ENCODE measurements at places on chromosomes 16 and 17.

- DNase-seq, result no peak
Measured at GRCh38 chr17:78910497-78911284, 7.7 kb upstream of the CEP295NL start.

- DNase-seq, result no peak
Measured at GRCh38 chr16:1787322-1788094, 4.7 kb downstream of the NUBP2 start.

- no peak for DNase-seq
Measured at GRCh38 chr16:660459-661183, 7.3 kb upstream of the RHOT2 start.

GRCh38 chr17:36089888-36090836, at the start of gene CCL3:
Gene CCL3, minus strand, starts transcription at chr17:36090143. Its CDS starts 85 bp downstream, at chr17:36090058.
- DNase-seq, result no peak

DNA sequence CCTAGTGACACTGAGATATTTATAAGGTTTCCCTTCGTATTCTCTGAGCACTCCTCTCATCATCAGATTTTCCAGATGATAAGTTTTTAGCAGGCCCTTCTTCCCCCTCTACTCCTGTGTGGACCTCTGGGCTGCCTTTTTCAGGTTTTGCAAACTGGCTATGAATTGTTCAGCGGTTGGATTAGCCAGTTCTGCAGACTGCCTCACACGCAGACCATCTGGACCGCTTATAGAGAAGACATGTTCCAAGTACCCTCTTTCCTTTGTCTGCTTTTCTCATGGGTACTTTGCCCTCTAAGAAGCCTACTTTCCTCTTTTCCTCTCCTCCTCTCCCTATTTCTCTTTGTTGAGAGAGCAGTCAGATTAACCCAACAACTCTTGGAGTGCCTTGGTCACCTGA, 111.6 kb downstream of the GRIN2A start:
- DNase-seq, result no peak

DNA sequence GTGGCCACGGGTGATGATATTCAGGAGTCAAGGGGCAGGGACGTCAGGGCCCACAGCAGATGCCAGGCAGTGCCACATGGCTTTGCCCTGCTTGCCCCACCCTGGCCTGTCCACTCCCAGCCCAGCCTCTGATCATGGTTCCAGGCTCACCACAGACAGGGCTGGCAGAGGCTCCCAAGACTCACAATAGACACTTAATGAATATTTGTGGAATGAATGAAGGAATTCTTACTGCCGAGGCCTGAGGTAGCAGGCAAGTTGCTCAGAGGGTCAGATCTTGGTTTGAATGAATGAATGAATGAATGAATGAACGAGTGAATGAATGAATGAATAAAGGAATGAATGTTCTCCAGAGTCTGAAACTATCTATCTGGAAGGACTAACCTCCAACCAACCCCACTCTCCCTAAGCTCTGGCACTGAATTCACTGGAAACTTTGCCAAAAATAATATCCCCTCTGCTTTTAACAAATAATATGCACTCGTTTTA, 60.9 kb downstream of the RAI1 start:
- DNase-seq, result no peak

GRCh38 chr17:39648616-39649366, 11.8 kb downstream of the STARD3 start:
- DNase-seq, result no peak

DNA sequence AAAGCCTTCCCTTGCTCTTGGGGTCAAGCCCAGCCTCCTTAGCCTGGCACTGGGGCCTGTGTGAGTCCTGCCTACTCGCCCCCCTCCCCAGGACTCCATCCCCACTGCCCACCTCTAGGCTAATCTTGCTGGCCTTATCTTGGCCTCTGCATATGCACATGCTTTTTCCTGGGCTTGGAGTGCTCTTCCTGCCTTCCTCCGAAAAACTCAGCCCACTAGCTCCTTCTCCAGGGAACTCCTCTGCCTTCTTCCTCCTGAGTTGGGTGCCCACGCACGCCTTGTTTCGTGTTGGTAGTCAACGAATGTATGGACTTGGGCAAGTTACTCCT, 16.5 kb downstream of the TBX2 start:
- no peak for DNase-seq

GRCh38 chr17:81564778-81565177, 12.6 kb upstream of the FAAP100 start:
- no peak for DNase-seq

DNA sequence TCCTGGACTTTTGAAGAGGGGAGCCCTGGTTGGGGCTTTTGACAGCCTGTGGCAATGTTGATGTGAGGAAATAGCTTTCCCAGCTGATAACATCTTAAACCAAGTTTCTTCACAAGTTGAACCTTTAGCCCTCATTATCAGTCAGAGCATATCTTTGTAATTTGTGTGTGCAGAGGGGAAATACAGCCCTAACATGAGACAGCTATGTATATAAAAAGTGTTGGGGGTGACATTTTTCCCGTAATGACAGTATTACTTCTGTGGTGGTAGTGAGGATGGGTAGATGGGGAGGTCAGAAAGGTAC, 221.1 kb downstream of the FTO start:
- no peak for DNase-seq

DNA sequence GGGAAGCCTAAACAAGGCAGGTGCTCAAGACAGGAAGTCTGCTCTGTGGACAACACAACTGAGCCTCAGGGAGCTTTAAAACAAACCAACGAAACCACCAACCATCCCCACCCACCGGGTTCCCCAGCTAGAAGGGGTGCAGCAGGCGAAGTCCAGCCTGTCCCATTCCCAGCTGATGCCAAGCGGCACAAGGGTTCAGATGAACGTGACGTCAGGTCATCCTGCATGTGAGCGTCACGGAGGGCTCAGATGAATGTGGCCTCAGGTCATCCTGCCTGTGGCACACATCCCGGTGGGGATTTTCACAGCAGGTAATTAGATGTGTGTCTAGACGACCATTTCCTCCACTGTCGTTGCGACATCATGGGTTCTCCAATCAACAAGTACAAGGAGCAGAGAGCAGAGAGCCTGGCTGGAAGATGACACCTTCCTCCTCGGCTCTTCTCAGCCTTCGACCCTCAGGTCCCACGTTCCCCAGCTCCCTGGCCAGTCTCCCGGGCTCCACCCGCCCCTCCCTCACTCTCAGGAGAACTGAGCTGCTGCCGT, 246.5 kb downstream of the FOXL1 start:
- DNase-seq, result no peak

- no peak for DNase-seq
Measured at GRCh38 chr16:87249425-87249824, 67.8 kb downstream of the C16orf95 start.

DNA sequence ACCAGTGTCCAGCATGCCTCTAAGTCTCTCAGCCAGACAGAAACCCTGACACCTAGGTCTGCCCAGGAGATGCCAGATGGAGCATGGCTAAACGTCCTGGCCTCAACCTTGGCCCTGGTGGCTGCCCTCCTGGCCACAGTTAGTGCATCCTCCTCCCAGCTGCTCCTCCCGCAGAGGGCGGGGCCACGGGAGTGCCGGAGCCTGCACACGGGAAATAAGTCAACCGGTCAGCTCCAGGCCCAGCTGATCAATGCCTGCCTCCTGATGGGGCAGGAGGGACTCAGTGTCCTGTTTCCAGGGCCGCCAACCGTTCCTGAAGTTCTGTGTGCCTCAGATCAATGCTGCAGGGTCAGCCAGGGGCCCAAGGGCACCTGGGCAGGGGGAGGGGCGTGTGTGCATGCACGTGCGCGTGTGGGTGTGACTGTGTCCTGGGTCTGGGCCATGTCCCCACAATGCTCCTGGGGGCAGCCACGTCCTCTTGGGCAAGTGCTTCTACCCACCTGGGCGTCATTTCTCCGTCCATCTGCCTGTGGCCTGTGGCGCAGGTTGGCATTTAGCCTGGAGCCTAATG, 4.6 kb upstream of the KCNJ12 start:
- DNase-seq, result no peak

DNA sequence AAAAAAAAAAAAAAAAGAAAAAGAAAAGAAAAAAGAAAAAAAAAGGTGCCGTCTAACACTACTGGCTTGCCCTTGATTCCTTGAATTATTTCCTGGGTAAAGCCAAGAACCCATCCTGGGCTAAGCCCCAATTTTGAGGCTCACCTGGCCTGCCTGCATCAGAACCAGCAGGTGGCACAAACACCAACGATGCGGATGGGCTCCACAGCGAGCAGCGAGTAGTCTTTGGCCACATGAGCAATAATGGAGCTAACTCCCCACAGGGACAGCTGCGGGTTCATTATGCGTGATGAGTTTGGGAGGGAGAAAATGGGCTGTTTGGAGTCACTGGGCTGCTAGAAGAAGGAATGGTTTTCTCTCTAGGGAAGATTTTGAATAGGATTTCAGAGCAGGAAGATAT, 91.1 kb downstream of the ASIC2 start:
- DNase-seq, result no peak

- no peak for DNase-seq
Measured at GRCh38 chr16:79899316-79899715, 298.8 kb upstream of the MAF start.

- no peak for DNase-seq
Measured at GRCh38 chr16:79929260-79929965, 328.9 kb upstream of the MAF start.

- no peak for DNase-seq
Measured at GRCh38 chr17:29891131-29891530, 38.9 kb downstream of the SSH2 start.

- DNase-seq, result no peak
Measured at GRCh38 chr17:48883171-48883570, 9.4 kb upstream of the ATP5MC1 start.

DNA sequence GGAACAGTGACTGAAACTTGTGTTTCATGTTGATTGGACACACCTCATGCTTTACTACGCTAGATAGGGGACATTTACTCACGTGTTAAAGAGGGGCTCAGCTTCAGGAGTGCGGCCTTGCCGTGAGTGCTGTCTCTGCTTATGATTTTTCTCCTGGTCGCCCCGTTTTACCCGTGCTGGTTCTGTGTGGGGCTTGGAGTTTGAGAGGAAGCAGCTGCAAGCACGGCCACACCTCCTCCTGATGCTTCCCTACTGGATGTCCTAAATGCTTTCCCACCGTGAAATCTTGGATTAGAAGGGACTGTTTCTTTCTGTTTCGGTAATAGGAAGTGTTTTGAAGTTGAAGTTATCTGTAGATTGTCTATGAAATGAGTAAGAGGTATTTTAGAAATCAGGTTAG, 54.0 kb upstream of the ZNF750 start:
- DNase-seq, result no peak

DNA sequence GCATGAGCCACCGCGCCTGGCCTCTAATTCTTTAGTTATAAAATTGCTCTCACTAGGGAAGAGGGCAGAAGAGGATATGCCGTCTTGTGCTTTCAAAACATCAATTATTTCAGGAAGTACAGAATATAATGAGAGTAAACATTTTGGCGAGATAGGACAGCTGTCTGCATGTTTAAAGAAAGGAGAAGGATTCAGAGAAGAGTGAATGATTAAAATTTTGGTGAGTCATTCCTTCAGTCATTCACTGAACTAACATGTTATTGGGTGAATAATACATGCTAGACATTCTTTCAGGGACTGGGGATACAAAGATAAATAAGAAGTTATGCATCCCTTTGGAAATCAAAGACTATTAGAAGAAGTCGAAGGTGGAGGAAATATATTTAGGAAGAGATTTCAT, 590.3 kb upstream of the GOT2 start:
- no peak for DNase-seq

DNA sequence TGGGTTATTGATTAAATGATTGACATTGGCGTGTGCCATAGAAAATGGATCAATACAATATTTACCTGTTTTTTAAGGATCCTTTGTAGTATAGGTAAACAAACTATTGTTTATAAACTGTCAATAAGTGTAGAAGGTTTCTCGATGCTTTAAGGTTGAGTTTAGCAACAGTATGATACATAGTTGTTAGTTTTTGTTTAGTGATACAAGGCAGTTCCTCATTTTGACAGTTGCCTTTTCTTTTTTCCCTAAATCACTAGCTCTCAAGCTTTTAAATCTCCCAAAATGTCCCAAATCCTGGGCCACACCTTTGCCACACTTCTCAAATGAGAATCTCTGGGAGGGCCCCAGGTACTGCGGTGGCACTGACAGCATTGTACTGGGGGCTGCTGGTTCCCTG, 57.3 kb downstream of the EPN2 start:
- DNase-seq, result no peak

DNA sequence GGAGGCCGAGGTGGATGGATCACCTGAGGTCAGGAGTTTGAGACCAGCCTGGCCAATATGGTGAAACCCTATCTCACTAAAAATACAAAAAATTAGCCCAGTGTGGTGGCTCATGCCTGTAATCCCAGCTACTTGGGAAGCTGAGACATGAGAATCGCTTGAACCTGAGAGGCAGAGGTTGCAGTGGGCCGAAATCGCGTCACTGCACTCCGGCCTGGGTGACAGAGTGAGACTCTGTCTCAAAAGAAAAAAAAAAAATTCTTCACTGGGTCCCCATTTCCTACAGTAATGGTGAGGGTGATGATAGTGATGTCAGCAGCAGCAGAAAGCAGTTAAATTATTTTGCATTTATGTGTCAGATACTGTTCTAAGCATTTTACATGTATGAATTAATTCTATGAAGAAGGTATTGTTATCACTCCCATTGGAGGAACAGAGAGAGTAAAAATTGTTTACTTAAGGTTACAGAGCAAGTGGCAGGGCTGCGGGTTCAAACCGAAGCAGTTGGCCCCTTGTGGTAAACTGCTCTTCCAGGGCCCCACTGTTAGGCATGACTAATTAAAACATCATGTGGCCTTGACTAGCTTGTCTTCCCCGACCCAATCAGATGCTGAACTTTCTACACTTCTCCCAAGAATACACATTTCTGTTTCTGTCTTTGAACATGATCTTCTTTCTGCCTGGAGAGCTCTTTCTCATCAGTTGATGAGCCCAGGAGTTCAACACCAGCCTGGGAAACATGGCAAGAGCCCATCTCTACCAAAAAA, 45.8 kb downstream of the STAT3 start:
- DNase-seq, result no peak

DNA sequence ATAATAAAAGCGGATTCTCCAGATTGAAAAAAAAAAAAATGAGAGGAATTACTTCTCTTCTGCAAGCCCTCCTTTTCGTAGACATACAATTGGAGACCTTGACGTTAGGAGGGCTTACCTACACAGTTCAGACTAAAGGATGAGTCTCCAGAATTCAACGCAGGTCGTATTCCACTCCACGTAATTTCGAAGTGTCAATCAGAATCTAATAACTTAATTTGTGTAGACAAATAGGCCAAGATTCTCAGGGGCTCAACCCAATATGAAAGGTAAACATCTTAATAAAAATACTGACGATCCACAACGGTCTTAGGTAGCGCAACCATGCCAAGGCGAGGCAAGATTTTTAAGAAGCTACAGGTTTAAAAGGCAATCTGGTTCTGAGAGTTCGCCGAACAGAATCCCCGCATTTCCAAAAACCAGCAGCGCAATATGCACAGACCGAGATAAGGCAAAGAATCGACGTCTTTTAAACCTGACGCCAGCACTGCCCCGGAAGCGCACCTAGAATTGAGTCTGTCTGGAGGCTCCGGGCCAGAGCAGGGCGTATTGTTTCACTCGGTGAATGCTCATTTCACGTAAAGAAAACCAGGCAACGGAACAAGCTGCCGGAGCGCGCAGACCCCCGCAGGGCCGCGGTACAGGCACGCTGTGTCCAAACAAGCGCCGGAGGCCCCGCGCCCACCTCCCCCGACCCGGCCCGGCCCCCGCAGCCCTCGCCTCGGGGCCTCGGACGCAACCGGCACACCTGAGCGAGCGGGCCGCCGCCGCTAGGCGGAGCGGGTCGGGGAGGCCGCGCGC, 623 bp downstream of the MBTPS1 start:
- no peak for DNase-seq
